ENCODE measurements at places on chromosomes 11 and 22.

- no peak for DNase-seq
Measured at GRCh38 chr11:6530848-6531247, 33.8 kb downstream of the DNHD1 start.

GRCh38 chr11:72781063-72781312, 12.9 kb downstream of the STARD10 start:
- DNase-seq, result no peak

DNA sequence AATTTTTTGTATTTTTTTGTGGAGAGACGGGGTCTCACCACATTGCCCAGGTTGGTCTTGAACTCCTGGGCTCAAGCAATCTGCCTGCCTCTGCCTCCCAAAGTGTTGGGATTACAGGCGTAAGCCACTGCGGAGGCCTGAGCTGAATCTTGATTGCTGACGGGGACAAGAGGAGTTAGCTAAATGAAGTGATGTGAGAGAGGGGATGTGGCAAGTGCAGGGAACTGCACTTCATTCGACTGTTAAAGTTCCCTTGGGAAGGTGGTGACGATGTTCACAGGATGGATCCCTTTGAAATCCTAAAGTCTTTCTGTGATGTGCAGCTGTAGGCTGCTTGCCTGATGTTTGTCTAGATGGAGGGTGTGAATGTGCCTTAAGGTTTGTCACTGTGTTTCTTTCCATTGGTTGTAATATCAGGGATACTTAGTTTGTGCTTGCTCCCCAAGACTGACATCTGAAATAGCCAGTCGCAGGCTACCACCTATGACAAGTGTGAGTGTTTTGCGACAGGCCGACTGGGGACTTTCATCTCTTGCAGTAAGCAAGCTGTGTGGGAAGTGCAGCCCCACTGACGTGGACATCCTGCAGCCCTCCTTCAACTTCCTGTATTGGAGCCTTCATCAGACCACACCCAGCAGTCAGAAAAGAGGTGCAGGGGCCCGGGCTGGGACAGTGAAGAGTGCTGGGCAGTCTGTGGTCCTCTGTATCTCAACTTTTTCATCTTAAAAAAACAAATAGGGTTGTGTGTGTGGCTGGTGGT, 19.6 kb upstream of the CCDC134 start:
- no peak for DNase-seq

GRCh38 chr11:68471360-68472340, 11.1 kb downstream of the PPP6R3 start:
- DNase-seq, result no peak

DNA sequence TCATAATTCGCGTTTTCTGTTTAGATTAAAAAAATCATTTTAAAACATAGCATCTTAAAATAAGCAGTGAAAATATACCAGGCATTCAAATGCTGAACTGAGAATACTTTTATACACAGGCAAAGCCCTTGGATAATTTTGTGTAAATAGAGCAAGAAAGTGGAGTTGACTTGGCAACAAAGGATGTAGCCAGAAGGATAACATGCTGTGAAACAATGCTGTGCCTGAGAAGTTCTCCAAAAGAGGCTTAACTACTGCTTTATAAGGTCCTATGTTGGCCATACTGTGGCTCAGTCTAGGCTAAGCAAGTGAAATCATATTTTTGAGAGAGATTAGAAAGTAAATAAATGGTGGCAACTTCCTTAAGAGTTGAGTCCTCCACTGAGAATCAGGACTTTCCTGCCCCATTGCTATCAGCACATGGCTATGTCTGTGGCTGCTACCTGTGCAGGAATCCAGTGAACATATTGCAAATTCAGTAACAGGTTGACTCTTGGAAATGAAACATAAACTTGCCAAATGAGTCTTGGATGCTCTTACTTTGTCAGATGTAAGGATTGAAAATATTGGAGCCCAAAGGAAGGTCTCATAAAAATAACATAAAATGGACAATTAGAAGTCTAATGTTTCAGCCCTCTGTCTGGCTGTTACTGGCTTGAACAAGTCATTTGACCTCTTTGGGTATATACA, 448.9 kb downstream of the LRRC4C start:
- DNase-seq, result no peak

GRCh38 chr11:33778675-33779074, 4.4 kb upstream of the FBXO3 start:
- no peak for DNase-seq

GRCh38 chr11:59259867-59260475, 47.2 kb upstream of the MPEG1 start:
- DNase-seq, result no peak

GRCh38 chr11:76616676-76617552, 53.6 kb downstream of the LRRC32 start:
- DNase-seq, result no peak

DNA sequence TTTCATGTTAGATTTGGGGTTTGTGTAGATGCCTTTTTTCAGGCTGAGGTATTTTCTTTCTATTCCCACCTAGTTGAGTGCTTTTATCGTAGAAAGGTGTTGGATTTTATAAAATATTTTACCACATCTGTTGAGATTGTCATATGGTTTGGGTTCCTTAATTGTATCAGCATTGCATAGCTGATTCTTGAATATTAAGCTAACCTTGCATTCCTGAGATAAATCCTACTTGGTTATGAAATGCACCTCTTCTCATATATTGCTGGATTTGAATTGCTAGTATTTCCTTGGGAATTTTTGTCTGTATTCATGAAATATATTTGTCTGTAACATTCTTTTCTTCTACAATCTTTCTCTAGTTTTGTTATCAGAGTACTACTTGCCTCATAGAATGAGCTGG, 10.1 kb downstream of the XKR3 start:
- DNase-seq, result no peak

GRCh38 chr11:97398246-97398645, 1008.4 kb downstream of the JRKL start:
- no peak for DNase-seq

DNA sequence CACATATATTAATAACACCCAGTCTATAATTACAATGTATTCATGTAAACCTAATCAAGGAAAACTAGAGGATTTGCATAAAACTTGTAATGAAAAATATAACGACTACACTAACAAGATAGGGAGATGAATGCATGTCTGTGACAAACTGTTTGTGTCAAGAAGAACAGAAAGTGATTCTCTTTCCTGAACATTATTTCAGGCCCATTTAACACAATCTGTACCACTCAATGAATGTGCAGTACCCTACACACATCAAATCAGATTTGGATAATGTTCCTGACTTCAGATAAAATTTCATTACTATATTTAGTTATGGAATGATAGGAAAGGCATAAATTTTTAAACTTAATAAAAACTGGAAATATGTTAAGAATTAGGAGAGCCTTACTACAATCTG, 93.1 kb downstream of the CADM1 start:
- DNase-seq, result no peak

GRCh38 chr11:125173556-125173955, 9.0 kb downstream of the PKNOX2 start:
- no peak for DNase-seq

- no peak for DNase-seq
Measured at GRCh38 chr11:33690290-33691065, 10.1 kb downstream of the C11orf91 start.

GRCh38 chr11:29352273-29352795, 664.5 kb downstream of the KCNA4 start:
- no peak for DNase-seq

DNA sequence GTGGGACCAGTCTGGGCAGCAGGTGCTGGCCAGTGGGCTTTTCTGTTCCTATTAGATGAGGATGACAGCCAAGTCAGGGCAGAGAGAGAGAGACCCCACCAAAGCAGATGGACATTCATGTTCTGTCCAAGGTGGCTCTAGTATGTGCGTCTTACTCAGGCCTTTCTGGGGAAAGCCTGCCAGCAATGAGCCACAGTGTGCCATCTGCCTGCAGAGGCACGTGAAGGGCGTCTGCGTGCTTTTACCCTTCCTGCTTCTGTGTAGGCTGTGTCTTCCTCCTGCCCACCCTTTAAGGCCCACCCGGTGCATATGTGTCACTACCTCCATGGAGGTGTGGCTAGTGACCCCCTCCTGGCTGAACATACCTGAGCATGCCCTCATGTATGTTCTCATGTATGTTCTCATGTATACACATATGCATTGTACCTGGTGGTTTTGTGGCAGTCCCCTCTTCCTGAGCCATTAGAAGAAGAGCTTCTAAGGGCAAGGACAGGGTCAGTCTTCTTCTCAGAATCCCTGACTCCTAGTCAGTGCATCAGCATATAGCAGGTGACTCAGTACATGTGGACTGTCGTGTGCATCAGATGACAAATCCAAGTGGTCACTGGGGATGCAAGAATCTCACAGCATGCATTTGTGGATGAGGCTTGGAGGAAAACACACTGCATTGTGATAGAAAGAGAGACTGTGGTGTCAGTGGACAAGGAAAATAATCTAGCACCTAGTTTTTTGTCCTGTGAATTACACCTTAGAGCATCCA, 90.4 kb upstream of the YWHAH start:
- no peak for DNase-seq

- DNase-seq, result no peak
Measured at GRCh38 chr11:111086058-111086457, 159.5 kb upstream of the POU2AF2 start.

Measured in cortex of kidney (tissue), 1 donor.